ENCODE measurements at places on chromosomes 11 and 22.
A peak's percentile ranks its signal among the peaks of the same experiment; 100 is the strongest.

GRCh38 chr11:35262056-35262455 is 123.1 kb downstream of the CD44 start:
- DNase-seq, result no peak

DNA sequence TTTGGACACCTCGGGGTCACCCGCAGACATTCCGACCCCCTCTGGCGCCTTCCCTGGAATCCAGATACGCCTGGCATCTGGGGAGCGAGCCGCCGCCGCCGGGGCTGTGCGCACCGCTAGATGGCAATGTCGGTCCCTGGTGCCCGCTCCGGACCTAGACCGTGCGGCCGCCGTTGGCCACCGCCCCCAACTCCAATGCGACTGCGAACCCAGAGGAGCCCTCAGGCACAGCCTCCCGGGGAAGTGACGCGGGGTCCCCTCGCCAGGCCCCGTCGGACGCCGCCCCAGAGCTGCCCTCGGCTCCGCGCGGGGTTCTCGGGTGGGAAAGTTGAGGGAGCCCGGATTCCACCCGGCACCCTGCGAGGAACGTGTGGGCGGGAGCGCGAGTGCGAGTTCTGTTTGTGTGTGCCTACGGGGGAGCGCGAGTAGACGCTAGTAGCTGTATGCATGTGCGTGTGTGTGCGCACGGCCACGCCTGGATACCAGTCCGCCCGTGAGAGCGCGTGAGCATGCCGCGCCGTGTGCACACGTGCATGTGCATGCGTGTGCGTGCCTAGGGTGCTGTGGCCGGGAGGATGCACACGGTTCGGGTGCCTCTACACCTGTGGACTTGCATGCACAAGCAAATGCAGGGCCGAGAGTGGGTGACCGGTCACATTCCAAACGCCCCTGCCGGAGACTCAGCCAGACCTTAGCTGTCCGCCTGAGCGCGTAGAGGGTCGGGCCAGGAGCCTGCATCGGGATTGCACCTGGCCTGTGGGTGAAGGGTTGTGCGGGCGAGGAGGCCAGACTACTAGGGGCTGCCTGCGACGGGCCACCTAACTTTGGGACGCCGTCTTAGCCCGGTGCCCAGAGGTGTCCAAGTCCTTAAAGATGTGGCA is 1.9 kb downstream of the CHRM4 start:
- DNase-seq, result peak; percentile 41

- DNase-seq, result peak; percentile 27
Observed at GRCh38 chr11:118290923-118291322, 13.6 kb upstream of the CD3E start.

DNA sequence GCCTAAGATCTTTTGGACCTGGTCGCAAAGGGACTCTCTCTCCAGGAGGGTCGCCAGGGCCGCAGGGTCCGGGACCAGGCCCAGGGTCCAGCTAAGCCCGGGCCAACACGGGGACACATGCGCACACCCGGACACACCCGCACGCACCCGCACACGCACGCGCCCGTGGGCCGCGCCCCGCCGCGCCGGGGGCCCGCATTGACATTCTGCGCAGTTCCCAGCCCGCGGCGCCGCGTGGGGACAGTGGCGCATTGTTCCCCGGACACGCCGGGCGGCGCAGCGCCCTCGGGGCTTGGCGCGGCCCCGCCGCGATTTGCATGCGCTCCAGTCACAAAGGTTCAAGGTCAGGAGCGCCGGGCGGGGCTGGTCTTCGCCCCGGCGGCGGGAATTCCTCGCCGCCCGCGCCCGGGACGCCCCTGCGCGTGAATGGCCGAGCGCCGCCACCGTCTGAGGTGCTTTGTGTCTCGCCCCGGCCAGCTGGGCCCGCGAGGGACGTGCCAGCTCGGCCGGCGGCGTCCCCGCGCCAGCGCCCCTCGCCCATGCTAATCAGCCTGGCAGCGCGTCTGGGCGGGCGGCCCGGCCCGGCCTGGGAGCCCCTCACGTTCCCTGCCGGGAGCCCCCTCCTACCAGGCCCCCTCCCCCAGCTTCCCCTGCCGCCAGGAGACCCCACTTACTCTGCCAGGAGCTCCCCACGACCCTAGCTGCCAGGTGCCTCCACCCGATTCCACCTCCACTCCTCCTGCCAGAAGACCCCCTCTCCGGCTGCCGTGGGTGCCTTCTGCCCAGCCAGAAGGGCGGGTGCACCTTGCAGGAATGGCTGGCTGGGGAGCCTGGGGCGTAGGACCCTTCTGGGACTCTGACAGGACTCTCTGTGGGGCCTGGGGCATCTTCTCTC is 50.5 kb upstream of the WNT7B start:
- no peak for DNase-seq

DNA sequence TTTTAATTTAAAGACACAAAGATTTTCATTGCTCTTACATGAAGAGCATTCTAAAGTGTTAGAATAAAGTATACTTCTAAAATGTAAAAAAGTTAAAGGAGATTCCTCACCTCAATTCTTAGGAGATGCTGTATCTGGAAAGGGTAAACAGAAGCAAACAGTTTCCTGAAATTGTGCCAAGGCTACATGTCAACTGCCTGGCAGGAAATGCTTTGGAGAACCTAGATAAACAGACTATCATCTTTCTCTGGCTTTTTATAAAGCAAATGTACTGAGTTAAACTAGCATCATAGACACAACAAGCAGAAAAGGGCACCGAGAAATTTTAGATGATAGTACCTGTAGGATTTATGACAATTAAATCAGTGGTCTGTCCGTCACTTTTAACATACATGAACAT is 24.7 kb upstream of the AKIP1 start:
- DNase-seq, result no peak

GRCh38 chr11:65576867-65577755 is 1.3 kb downstream of the EHBP1L1 start:
- no peak for DNase-seq

GRCh38 chr11:116472651-116473050 is 300.1 kb downstream of the BUD13 start:
- DNase-seq, result no peak

DNA sequence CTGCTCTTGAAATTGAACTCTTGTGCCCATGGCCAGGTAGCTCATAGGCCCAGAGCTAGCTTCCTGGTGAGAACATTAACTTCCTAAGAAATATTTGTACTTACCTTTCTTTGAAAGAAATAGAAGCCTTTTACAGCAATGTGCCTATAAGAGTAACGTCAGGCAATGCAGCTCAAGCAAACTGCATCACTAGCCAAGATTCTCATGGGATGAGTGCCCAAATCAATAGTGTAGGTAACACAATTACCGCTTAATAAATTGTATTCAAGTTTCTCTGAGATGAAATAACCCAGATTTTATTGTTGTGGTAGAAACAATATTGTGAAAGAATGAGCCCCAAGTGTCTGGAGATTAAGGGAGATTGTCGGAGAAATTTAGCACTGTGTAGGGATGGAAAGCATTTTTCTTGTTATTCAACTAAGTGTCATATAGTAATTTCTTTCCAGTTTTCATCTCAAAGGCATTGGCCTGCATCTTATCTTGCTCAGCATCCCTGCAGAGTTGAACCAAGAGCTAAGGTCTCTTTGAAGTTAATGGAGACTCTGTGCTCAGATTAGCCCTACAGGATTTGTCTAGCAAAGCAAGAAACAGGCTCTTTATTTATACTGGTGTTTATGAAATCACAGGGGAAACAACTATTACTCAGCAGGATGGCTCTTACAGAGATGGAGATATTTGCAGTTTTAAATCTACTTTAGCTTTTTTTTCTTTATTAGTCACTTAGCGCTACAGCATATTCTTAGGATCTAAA is 321.0 kb upstream of the PDGFD start:
- DNase-seq, result no peak

GRCh38 chr22:28448625-28449024 is 231.0 kb downstream of the TTC28 start:
- no peak for DNase-seq

- DNase-seq, result peak; percentile 27
Observed at GRCh38 chr22:32644252-32645100, 157.0 kb upstream of the TIMP3 start.

DNA sequence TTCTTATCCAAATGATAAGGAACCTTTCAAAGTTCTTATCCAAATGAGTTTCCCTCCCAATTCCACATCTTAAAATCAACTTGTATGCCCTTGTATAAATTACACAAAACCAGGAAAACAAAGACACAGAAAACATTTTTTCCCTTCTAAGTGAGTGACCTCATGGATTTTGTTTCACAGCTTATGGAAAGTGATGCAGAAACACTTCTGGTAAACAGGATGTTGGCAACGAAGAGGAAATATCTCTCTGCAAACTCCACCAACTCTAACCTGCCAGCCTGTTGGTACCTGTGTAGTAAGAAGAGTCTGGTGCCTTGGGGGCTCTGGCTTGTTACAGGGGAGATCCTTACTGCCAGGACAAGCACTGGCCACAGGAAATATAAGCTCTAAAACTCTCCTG is 57.0 kb downstream of the CELSR1 start:
- no peak for DNase-seq

DNA sequence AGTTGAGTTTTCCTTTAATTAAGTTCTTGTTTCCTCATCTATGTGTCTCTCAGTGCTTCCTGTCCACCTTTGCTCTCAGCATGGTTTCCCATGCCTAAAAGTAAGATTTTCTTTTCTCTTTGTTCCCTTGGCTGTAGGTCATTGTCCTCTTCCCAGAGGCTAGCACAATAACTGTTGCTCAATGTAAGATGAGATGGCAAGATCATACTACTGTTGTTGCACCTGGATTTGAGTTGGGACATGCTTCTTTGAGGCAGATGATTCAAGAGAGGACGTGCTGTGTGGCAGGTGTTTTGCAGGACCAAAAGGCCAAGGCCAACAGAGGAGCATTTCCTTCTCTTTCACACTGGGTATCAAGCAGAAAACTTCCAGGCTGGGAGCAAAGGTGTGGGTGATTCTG is 11.3 kb upstream of the NELL1 start:
- no peak for DNase-seq

- no peak for DNase-seq
Observed at GRCh38 chr11:94537031-94537600, 6.6 kb upstream of the FUT4 start.

- no peak for DNase-seq
Observed at GRCh38 chr11:61955422-61956135, 5.4 kb downstream of the BEST1 start.
